Stimulated activated CD8-positive, alpha-beta memory T cell treated with anti-CD3 and anti-CD28 coated beads, Interleukin-15, amount 100 ng/mL, for 48 hours (primary cell): ENCODE measurements at places on chromosomes 6 and 20.

DNA sequence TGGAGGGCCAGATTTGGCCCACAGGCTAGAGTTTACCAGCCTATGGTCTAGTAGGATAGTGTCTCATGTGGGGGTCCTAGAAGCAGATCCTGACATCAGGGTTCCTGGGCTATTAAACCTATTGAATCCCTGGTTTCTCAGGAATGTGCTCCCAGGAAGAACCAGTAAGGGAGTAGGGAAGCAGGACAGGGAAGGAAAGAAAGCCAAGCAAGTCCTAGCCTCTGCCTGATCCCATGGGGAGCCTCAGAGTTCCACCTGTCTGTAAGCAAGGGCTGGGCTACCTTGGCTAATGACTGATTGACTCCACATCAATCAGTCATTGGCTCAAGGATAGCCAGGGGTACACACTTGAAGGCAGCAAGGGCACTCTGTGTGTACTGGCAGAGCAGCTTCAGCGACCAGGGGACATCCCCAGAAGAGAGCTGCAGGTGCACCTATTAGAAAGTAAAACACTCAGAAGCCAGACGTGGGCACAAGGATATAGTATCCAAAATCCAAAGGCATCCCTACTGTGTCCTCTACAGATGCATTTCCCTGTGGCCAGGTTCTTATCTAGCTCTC is 309.5 kb downstream of the TSHZ2 start:
- DNase-seq, result no peak

DNA sequence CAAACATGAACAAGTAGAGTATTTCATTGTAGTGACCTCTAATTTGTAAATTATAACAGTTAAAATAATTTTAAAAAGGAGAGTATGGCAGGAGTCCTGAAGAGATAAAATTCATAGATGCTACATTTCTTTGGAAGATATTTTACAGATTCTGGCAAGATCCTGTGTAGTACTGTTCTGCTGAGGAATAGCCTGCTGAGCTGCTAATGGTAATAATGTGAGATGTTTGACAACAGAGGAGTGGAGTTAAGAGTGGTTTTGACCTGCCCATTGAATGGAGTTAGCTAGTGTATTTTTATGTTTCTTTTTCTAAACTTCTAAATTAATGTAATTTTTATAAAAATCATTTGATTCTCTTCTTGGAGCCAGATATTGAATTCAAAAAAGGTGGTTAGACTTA is 11.8 kb downstream of the CLVS2 start:
- no peak for DNase-seq

DNA sequence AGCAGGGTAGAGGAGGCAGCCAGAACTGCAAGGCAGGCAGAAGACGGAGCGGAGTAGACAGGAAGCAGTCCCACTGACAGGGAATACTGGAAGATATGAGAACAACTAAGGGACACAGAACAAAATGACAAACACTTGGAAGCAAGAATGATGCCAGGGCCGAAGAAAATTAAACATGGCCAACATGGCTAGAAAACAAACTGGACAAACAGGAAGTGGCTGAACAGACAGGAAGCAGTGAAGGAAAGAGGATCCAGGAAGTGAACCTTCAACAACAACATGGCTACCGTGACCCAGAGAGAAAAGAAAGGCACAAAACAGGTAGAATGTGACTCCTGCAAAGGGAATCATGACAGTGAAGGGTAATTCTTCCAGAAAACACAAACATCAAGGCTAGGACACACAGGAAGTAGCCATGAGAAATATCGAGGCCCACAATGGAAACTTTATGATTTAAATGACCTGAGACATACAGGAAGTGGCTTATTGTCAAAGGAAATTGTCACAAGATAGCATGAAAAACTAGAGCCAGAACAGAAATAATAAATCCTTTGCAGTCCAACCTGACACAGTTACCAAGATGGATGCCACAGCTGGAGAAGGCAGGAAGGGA is 9.1 kb downstream of the COL11A2 start:
- DNase-seq, result no peak

DNA sequence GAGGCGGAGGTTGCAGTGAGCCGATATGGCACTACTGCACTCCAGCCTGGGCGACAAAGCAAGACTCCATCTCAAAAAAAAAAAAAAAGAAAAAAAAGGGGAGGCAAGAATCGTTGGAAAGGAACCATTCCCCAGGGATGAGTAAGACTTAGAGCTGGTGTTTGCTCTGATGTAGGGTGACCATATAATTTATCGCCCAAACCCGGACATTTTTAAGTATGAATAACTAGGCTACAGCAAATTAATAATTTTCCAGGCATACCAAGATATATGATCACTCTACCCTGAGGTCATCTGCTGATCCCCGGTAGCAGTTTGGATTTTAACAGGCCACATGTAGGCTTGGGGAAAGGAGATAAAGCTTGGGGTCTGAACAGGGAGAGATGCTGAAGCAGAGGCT is 260.9 kb downstream of the BTBD9 start:
- no peak for DNase-seq

- DNase-seq, result no peak
Observed at GRCh38 chr20:25389401-25389857, 1.2 kb downstream of the ABHD12 start.

- DNase-seq, result no peak
Observed at GRCh38 chr6:122154155-122154554, 245.3 kb upstream of the HSF2 start.

DNA sequence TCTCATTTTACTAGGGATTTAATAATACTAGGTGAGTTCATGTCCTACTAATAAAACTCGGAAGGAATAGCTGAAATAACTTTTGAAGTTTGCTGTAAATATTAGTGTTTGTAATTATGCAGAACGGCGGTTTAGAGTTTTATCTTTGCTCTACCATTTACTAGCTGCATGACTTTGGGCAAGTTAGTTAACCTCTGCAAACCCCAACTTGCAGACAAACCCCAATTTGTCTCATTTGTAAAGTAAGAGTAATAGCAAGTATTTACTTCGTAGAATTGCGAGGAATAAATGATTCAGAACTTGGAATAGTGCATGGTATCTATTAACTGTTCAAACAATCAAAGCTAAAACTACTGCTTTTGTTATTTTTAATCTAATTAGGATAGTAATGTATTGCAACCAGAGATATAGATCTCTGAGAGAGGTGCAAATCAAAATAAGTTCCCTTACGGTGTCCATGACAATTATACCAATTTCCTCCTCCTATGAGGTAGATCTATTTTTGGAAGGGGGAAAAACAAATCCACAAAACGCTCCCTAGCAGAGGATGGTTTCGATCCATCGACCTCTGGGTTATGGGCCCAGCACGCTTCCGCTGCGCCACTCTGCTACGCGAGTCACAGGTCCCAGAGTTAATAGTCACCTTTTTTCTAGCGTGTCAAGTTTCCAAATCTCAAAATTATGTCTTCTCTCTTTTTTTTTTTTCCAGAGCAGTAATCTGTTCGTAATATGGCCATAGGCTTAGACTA is 35.1 kb upstream of the BTN3A2 start:
- no peak for DNase-seq

DNA sequence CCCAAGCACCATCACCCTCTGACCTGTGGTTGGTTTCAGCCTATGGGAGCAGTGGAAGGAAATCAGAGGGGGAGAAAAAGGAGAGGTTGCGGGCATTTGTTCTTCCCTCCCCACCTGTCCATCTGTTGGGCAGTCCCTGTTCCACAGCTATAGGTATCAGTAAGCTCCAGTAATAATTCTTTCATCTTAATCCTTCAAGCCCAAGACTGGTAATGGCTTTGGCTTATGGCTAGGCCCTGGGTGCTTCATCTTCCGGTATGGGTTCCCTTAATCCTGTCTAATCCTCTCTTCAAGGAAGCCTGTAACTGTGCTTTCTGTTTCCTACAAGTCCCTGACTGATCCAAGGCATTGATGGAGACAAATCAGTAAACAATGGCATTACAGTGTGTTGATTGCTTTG is 42.2 kb upstream of the STK35 start:
- no peak for DNase-seq

DNA sequence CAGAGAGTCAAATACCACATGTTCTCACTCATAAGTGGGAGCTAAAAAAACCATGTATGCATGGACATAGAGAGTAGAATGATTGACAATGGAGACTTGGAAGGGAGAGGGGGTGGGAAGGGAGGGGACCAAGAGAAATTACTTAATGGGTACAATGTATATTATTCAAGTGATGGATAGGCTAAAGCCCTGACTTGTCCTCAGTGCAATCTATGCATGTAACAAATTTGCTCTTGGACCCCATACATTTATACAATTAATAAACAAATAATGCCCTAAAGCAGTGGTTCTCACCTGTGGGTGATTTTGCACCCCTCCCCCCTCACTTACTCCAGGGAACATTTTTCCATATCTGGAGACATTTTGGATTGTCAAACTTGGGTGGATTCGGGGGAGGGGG is 33.5 kb upstream of the NEDD9 start:
- no peak for DNase-seq

DNA sequence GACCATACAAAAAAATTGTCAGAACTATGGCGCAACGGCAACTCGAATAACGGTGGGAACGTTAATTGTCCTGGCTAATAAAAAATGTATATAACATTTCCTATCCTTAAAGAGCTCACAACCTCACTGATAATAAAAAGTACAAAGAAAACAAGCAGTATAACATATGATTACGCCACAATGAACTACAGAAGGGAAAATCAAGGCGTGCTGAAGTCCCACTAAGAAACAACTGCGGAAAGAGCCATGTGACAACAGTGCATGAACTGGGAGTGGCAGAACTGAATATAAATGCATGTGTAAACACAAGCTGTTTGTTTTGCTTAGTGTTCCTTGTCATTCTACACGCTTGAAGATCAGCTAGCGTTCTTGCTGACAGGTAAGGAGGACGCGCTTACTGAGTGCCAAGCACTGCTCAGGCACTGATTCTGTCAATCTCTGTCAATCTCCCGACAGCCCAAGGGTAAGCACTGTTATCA is 466 bp upstream of the PSMB1 start:
- no peak for DNase-seq

DNA sequence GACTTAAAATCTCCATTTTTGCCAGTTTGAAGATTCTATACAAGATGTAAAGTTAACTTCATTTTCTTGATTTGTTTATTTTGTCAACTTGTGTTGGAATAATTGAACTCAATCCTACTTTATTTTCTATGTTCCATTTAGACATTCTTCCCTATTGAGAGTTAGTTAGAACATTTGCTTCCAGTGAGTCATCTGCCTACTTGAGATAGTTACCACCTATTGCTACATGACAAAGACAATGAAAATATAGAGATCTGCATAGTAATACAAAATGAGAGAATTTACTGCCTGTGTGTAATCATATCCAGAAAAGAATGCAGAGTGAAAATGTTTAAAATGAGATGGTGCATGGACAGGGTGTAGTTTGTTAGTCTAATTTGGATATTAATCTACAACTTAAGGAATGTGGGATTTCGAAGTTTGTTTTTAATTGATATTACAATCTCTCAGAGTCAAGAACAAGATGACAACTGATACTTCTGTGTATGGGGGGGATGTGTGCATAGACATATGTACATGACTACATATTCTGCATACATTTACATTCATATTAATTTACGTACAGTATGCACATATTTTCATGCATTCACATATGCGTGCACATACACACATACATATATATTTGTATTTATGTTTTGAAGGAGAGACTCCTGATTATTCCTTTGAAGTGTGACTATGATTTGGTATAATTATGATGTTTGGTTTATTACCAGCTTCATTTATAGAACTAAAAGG is 420.1 kb downstream of the NKAIN2 start:
- DNase-seq, result no peak

DNA sequence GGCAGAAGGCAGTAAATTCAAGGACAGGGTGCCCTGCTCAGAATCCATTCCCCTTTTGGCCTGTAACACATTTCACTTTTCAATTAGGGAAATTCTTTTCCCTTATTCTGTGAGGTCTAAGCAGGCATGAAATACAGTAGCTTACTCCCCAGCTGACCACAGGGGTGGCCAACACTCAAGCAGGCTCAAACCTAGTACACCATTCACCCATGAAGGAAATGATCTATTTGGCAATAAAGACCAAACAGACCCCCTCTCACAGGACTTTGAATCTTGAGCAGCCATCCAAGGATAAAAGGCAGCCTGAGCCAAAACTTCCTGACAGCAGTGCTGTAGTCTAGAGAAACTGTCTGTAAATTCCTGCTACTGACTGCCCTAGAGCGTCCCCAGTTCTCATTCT is 17.7 kb downstream of the PDSS2 start:
- no peak for DNase-seq

DNA sequence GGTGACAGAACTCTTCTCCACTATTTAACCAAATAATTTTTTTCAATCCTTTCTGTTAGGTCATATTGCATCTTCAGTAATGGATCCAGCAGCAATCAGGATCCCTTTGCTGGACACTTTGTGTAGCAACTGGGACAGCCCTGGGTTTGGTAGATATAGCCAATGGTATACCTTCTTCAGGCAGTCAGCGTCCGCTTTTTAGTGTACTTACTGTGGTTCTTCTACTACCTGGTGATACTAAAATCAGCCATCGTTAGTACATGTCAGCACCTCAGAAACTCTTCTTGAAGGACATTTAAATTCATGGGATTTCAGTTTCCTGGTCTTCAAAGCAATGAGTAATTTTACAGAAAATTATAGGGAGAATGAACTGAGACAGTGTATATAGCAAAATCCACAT is 93.5 kb downstream of the ADGRG6 start:
- DNase-seq, result no peak

GRCh38 chr20:43191946-43192863 is 2.5 kb upstream of the PTPRT start:
- no peak for DNase-seq
